ENCODE measurements at places on chromosomes 4 and X.

DNA sequence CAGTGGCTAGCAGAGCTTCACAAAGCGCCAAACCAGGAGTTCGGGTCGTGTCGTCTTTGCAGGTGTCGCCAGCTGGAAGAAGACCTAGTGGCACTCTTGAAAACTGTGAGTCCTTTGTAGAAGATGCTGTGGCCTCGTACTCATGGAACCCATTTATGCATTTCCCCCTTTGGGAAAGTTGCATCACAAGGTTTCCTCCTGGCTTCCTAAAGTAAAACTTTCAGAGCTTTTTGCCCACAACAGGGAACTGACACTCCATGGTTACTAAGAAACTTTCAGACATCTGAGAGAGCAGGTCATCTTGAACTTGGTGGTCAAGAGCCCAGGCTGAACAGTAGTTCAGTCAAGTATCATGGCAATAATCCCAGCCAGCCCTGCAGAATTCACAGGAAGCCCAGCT lies 15.9 kb upstream of the NOCT start:
- peak; percentile 58 for DNase-seq

GRCh38 chr4:84258905-84259830 lies 239.9 kb downstream of the NKX6-1 start:
- no peak for DNase-seq

- no peak for DNase-seq
These were observed 634.9 kb downstream of the BCOR start for GRCh38 chrX:39462835-39463234.

GRCh38 chr4:2423695-2424094 lies 4.9 kb downstream of the CFAP99 start:
- DNase-seq, result no peak

DNA sequence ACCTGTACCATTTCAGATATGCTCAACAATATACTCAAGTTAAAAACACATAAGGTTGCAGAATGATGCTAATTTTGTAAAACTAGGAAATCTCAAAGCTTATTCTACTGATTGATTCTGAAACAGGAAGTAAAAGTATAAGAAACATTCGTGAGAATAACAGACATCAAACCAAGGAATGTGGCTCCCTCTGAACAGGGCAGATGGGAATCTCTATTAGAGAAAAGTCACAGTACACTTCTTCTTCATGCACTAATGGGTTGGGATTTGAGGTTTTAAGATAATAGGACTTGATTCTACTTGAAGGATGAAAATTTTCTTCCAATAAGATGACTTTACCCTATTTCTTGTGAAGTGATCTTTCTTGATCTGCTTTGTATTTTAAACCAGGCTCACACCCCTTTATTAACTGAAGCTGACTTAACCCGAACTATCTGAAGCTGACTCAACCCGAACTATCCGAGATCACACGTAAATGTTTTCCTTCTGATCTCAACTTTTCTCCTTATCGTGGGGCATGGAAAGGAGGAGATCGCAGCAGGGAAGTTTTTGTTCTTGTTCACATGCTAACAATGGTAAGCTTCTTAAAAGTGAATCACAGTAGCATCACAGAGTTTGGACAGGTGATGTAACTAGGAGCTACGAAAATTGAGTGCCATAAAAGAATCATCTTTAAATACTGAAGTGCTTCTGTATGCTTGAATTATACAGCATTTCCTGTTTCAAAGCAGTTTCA lies 363.1 kb upstream of the ZFP42 start:
- no peak for DNase-seq

- no peak for DNase-seq
These were observed 525.5 kb upstream of the ZFP42 start for GRCh38 chr4:187470061-187470460.

GRCh38 chrX:128634754-128635153 lies 582.6 kb upstream of the ACTRT1 start:
- DNase-seq, result peak; percentile 11

DNA sequence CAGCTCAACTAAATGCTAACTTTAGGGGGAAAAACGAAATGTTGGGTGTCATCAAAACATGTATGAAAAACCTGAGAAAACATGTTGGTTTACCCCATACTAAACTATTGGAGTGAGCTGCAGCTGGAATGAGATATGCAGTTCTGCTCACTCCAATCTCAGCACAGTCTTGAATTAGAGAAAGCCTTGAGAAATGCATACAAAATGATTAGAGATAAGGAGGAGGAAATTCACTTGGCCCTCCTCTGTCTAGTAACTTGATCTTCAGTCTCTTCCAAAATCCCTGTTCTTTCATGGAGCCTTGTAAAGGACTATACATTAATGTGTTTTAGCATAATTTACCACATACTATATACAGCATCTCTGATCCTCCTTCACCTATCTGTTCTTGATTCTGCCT lies 3.2 kb upstream of the LRCH2 start:
- no peak for DNase-seq

DNA sequence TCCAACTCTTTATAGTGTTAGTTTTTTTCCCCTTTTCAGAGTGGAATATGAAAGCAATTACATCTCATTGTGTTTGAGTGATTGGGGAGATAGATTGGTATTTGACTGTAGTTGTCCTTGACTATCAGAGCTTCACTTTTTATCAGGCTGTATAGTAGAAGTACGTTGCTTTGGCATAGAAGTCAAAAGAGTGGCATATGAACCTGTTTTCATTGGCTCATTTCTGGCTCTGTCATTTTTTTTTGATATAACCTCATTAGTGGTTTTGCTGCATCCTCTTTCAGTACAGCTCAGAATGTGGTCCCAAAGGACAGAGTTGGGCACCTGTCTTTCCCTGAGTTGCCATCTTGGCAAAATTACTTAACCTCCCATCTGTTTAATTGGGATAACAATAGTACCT lies 1.4 kb downstream of the TMA16 start:
- no peak for DNase-seq

GRCh38 chr4:30642567-30642966 lies 77.6 kb upstream of the PCDH7 start:
- DNase-seq, result no peak

- DNase-seq, result no peak
These were observed 28.3 kb upstream of the CFAP299 start for GRCh38 chr4:80307183-80307735.

DNA sequence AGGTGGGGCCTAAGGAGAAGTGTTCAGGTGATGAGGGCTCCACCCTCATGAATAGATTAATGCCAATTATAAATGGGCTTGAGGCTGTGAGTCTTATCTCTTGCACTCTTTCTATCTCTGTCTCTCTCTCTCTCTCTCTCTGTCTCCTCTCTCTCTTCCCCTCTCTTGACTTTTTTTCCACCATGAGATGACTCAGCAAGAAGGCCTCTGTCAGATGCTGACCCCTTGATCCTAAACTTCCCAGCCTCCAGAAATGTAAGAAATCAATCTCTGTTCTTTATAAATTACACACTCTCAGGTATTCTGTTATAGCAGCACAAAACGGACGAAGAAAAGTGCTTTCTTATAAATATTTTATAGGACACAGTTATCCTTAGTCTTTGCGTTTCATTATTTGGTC lies 184.9 kb upstream of the PCDH7 start:
- DNase-seq, result no peak

DNA sequence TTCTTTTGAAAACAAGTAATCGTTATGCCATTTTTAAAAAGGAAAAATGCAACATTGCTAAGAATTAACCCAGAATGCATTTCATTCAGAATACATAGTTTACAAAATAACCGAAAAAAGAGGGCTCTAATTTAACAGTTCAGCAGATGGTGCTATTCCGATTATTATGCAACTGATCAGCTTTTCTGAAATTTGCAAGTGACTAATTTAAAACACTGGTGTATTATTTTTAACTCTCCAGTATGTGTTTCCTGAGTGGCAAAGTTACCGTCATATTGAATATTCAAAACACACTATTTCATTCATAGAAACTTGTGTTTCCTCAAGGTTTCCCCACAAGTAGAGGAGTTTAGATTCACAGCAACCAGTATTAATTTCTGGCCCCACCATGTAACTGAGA lies 21.1 kb downstream of the ZBTB49 start:
- no peak for DNase-seq

- DNase-seq, result no peak
These were observed 74.7 kb downstream of the LPAR4 start for GRCh38 chrX:78822157-78822690.

DNA sequence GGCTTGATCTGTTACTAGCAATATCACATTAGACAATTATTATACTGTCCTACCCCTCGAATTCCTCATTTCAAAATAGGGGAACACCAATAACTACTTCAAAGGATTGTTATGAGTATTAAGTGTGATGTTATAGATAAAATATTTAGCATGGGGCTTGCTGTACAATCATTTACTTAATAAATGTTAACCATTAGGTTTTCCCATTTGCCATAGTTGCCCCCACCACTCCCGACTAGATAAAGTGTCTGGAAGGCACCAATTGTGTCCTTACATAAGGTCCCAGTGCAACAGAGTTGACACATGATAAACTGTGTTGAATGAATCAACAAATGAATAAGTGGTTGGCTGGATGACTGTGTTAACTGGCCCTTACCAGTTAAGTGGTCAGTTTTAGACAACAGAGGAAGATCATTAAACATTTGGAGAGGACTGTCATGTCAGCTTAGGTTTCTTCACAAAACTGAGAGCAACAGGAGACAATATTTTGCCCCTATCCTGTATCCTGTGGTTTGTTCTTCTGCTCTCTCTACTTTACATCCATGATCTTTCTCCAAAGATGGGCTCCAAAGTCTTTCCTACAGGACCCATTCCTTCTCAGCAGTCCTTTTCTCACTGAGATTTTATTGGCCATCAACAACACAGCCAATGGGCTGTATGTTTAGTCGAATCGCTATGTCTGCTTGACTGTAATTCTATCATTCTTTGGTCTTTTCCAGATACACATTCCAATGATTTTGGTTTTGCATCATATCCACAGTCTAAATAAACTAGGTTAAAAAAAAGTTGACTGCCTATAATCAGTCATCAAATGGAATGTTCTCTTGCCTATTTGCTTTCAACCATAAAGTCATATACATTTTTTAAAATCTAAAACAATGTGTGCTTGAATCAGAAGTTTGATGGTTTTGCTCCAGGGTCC lies 74.4 kb downstream of the RNF150 start:
- no peak for DNase-seq

DNA sequence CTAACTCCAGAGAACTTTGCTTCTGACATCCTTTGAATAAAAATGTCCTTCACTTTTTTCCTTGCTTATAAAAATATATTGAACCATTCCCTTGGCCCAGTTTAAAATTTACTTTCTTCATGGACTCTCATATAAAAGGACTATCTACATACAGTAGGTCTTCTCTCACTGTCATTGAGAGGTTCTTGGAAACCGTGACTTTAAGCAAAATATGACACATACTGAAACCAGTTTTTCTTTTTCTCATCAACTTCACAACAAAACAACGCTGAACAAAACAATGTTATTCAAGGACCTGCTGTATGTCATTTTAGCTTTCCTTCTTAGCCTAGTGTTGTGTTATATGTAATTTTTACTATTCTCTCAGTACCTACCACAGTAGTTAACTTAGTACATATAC lies 496.8 kb downstream of the CENPC start:
- no peak for DNase-seq

DNA sequence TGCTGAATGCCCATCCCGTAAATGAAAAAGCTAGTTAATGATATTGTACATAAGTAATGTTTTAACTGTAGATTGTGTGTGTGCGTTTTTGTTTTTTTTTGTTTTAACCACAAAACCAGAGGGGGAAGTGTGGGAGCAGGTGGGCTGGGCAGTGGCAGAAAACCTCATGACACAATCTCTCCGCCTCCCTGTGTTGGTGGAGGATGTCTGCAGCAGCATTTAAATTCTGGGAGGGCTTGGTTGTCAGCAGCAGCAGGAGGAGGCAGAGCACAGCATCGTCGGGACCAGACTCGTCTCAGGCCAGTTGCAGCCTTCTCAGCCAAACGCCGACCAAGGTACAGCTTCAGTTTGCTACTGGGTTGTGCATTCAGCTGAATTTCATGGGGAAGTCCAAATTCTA lies at the start of gene SPP1:
SPP1 (plus strand) TSS at position 249 of the 400 bp plus-strand sequence. CDS start 1,182 bp downstream, outside the sequence.
- peak; percentile 7 for DNase-seq

- DNase-seq, result no peak
These were observed 355.7 kb upstream of the GNPDA2 start for GRCh38 chr4:45082101-45082500.

DNA sequence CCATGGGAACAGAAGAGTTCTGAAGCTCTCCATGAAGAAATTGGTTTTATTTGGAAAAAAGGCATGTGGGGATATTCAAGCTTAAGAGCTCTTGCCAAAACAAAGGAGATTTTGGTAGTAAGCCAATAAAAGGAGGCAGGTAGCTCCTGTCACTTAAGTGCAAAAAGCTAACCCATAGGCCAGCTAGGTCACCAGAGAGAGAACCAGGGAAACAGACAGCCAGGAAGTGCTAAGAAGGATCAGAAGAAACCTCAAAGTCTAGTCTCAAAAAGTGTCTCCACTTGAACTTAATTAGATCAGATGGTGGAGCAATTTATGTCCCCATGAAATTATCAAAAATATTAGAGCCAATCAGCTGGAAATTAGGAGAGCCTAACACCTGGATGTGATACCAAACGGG lies 49.2 kb downstream of the CD40LG start:
- no peak for DNase-seq

DNA sequence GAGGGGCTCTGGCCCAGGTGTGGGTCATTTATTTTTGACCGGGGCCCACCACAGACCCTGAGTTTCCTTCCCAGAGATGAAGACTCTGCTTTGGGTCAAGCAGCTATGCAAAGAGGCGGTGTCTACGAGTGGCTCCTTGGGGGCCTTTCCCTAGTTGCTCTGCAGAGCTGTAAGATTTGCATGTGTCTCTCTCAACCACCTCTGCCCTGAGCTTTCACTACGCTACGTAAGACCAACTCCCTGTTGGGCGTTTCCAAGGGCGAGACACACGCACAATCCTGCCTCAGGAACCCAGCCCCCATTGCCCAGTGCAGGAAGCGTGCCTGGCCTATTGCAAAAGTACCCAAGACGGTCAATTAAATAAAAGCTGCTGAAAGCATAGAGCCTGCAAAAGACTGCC lies 10.0 kb upstream of the ANOS1 start:
- DNase-seq, result no peak

GRCh38 chr4:6900181-6900812 lies 9.3 kb upstream of the TBC1D14 start:
- DNase-seq, result no peak

- DNase-seq, result no peak
These were observed 57.0 kb upstream of the GIMD1 start for GRCh38 chr4:106425576-106425975.

DNA sequence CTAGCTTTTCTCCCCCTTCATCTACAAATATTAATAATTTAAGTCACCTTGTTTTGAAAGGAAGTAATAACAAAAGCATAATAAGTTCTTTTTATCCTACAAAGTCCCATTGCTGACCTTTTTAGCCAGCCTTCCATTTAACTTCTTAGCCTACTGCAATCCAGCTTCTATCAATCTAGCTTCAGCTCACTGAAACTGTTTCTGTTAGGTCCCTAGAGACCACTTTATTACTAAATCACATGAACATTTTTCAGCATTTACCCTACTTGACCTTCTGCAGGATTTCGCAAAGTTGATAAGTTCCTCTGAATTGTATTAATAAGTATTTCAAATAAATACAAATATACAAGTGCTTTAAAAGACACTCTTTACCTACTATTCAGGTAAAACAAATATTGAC lies 186.5 kb downstream of the ANTXR2 start:
- DNase-seq, result no peak

- DNase-seq, result no peak
These were observed 418.5 kb upstream of the HS3ST1 start for GRCh38 chr4:11847167-11847566.

GRCh38 chr4:7529368-7530080 lies 94.8 kb upstream of the PSAPL1 start:
- no peak for DNase-seq

GRCh38 chr4:180669680-180670079 lies 1573.5 kb upstream of the TENM3 start:
- DNase-seq, result no peak

GRCh38 chrX:107014936-107015335 lies 14.9 kb upstream of the MORC4 start:
- no peak for DNase-seq
